ENCODE measurements at places on chromosomes 7 and 10.

GRCh38 chr7:155833651-155834050, 21.4 kb upstream of the SHH start:
- DNase-seq: no peak

DNA sequence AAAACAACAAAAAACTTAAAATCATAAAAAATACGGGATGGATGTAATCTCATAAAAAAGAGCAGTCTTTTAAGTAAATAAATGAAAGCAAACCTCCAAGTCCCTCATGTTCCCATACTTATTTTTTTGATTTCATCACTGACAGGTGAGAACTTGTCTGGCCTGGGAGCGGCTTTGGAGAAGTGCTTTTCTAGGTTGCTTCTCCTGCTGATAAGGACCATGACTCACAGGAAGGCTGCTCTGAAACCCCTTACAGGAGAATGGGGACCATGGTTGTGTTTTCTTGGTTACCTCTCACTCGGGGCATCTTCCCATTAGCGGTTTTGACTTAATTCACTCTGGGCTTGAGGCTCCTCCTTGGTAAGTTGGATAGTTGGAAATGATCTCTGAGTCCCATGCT, 237.4 kb downstream of the CAMK1D start:
- no peak for DNase-seq

DNA sequence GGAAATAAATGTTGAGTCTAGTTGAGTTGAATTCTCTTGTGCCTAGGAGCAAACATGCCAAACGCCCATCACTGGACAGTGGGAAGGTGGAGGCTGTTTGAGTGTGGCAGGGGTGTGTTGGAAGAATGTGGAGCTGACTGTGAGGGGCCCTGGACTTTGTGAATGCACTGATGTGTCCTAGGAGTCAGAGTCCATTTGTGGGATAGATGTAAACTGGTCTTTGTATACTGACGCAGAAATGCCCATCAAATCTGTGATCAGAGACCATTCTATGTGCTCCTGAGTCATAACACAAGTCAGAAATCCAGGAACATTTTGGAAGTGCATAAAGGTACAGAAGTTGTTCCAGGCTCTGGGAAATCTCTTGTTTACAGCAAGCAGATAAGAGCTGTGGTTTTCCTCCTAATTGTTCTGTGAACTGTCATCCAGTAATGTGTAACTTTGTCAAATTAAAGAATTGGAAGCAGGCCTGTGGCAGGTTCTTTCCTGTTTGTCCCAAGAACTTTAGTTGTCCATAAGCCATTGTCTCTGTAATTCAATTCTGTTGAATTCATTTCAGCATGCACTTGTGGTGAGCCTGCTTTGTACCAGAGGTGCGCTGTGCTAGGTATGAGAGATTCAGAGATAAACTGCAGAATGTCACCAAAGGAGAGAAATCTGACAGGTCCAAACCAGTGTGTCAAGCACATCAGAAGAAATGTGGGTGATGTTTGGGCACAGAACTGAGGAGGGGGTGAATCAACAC, 7.6 kb downstream of the PRXL2A start:
- DNase-seq: no peak

DNA sequence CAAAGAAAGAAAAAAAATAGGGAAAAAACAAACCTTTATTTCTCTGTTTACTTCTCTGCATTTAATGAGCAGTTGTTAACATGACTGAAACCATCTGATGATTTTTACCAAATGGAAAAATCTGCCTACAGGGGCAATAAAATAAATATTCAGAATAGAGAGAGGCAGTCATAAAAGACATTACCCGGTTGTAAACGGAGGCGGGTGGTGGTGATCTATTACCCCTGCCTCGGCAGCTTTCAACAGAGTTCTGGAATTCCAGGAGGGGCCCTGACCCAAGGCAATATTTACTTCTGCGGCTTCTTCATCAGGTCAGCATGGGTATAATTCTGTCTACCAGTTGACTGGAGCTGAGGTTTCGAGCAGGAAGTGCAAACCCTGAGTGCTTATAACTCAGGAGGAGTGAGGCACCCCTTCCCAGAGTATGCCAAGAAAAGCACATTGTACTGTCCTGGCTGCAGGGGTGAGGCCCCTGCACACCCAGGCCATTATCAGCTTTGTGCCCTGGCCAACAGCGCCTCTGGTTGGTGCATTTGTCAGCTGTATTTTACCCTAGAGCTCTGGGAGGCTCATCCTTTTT, 8.2 kb upstream of the CXCL12 start:
- DNase-seq: no peak

DNA sequence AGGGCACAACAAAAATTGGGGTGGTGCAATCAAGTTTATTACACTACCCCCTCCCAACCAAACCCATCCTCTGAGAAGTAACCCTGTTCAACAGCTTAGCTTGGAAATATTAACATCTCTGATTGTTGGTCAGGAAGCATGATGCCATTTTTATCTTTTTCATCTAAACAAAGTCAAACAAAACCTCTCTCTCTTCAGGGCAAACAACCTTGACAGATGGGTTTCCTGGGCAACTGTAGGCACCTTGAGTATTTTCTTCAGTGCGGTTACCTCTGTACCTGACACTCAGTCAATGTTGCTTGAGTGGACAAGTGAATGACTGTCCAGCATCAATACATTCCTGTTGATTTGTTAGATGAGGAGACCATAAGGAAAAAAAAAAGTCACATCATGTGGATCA, 183.6 kb downstream of the NRP1 start:
- DNase-seq: no peak
